DMS79 treated with DMSO at 0.1 percent for 48 hours (cell line): ENCODE measurements at places on chromosomes 4 and X.

DNA sequence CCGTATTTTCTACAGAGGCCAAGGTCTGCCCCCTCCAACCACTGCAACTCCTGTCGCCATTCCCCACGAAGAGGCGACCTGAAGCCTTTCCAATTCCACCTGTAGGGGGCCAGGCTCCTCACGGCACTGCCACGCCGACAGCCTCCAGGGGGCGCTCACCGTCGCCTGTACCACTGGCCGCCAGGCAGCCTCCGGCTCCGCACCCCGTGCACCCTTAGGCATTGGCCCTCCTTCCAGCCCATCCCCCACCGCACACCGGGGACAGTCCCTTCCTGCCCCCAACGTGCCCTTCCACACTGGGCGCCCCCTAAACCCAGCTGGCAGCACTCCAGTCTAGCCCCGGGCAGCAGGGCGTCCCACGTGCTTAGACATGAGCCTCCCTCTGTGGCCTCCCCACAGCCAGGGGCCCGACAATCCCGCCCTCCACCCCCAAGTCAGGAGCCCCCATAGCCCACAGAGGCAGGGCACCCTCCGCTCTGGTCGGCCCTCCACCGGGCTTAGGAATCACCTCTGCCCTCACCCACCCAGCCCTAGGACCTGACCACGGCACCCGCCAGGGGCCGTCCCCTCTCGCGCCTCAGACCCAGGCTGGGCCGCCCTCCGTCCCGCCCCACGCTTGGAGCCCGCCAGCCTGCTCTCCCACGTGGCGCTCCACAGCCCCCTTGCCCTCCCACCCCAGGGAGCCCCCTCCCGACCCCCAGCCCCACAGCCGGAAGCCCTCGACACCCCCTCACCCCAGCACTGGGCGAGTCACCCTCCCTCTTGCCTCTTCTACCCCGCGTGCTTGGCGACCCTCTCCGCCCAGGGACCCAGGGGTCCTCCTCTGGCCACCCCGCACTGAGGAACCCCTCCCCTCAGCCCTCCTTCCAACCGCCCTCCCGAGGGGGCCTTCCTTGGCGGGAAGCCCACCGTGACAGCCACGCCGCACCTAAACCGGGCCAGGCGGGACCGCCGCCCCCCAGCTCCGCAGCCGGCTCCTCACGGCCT, 711 bp downstream of the PNMA6E start:
- DNase-seq, result no peak

- no peak for DNase-seq
These were observed 516.8 kb upstream of the ADGRL3 start for GRCh38 chr4:60683357-60683756.

GRCh38 chr4:183906739-183907651, 1.9 kb downstream of the STOX2 start:
- no peak for DNase-seq

GRCh38 chr4:120724656-120725055, 197.9 kb downstream of the PRDM5 start:
- no peak for DNase-seq

DNA sequence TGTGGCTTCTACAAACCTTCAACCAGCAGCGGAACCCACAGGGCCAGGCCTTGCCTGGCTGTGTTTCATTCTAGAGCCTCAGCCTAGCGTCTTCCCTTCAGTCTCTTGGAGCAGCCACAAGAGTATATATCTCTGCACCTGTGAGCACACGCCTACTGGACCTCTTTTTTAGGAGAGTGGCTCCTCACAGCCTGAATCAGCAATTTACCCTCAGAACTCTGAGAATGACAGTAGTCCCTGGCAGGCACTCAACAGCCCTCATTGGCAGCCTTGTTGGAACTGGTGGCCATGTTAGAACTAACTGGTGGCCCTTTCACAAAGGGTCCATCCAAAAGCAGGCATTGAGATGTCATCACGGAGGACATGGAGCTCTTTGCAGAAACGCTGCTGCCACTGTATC, 138.9 kb downstream of the BCOR start:
- DNase-seq, result no peak

GRCh38 chrX:10176121-10177003, 19.6 kb downstream of the CLCN4 start:
- no peak for DNase-seq

DNA sequence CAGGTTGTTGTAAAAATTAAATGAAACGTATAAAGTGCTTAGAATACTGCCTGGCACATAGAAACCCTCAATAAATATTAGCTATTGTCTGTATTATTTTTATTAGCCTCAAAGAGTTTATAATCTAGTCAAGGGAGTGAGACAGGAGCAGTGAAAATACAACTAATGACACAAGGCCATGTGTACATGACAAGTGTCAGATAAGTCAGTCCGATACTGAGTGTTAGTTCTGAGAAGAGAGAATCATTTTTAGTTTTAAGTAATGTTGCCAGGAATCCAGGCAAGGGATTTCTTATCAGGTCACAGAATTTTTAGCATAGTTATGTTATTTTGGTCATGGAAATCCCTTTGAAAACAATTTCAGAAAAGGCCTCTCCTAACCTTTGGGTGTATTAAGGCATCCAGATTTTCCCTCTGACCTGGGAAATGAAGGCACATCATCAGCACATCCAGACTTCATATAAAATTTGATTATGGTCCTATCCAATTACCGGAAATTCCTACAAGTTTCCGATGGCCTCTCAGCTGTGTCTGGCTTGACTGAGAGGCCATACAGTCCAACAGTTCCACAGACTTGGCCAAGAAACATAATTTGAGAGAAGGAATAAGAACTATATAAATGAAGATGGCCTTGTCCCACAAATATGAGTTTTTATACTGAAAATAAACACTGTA, 35.7 kb downstream of the PPARGC1A start:
- no peak for DNase-seq

GRCh38 chr4:7087036-7087435, 19.2 kb upstream of the GRPEL1 start:
- DNase-seq, result no peak

GRCh38 chrX:139192386-139192961, 338.1 kb upstream of the F9 start:
- no peak for DNase-seq

GRCh38 chrX:23317799-23318724, 16.6 kb upstream of the PTCHD1 start:
- no peak for DNase-seq

DNA sequence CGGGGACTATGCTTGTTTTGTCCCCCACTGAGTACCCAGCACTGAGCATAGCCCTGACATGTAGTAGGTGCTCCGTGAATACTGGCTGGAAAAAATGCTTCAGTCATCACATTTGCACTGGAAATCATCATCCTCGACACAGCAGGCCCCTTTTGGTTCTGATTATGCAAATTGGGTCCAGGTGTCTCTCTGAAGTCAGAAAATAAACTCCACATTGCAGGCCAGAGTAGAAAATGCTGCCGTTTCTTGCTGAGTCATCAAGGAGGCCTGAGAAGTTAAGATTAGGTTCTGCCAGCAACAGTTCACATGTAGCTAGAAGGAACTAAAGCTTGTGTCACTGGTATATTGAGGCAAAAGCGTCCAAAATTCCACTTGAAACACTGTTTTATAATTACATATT, 15.0 kb upstream of the STK32B start:
- DNase-seq, result no peak

GRCh38 chr4:188329521-188329920, 190.3 kb downstream of the TRIML1 start:
- no peak for DNase-seq

DNA sequence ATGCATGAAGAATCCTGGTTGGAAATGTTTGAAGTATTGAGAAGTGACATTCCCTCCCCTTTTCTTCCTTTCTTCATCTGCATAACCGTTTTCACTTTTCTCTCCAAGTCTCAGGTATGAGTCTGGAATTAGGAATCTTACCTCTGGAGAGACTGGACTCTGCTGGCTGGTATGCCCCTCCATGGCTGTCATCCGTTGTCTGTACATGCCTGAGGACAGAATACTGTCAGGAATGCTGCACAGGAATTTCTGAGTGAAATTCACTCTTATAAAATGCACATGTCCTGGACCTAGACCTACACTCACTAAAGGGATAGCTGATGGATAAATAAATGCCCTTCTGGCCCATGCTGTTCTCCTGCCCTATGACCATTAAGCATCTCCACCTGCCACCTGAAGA, 179.5 kb downstream of the MSN start:
- no peak for DNase-seq

- no peak for DNase-seq
These were observed 135.1 kb upstream of the MSX1 start for GRCh38 chr4:4724321-4724720.

- DNase-seq, result no peak
These were observed 105.7 kb downstream of the FRAS1 start for GRCh38 chr4:78162821-78163220.

GRCh38 chr4:173288296-173288695, 45.9 kb downstream of the HMGB2 start:
- no peak for DNase-seq

DNA sequence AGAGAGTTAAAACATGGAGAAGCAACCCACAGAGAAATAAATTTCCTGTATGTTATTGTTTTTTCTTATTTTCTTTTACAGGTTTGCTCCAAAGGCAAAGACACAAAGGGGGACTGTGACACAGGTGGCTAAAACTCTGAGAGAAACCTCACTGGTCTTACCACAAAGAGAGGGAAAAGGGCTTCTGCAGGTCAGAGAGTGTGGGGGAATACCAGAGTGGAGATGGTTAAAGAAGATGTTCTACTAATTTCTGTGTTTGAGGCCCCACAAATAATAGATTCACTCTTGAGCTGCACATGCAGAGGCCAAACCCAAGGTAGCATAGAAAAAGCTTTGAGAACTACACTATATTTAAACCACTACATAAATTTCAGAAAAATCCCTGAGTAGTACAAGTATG, 151.3 kb downstream of the GABRA3 start:
- DNase-seq, result no peak

DNA sequence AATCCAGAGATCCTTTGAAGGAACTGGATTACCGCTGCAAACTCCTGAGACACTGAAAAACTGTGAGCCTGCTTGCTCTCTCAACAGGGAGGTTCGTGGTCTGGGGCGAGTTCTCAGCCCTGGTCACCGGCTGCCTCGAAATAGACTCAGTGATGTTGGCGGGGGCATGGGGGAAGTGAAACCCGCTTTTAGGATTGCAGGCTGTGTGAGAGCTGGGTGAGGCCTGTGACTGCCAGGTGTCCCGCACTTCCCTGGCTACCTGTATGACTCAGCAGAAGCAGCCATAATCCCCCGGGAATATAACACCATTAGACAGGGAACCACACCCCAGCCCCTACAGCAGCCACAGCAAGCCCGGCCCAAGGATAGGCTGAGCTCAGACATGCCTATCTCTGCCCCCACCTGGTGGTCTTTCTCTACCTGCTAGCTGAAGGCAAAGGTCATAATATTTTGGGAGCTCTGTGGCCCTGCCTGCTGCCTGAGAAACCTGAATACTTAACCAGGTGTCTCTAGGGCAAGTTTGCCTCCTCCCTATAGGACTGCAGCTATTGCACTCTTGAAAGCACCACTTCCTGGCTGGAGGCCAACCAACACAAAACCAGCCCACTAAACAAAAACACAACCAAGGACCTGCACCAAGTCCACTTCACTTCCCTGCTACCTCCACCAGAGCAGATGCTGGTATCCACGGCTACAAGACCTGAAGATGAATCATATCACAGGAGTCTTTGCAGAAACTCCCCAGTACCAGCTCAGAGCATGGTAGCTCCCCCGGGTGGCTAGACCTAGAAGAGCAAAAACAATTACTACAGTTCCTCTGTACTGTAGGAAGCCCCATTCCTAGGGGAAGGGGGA, 202.0 kb downstream of the RRAGB start:
- peak; percentile 10 for DNase-seq

DNA sequence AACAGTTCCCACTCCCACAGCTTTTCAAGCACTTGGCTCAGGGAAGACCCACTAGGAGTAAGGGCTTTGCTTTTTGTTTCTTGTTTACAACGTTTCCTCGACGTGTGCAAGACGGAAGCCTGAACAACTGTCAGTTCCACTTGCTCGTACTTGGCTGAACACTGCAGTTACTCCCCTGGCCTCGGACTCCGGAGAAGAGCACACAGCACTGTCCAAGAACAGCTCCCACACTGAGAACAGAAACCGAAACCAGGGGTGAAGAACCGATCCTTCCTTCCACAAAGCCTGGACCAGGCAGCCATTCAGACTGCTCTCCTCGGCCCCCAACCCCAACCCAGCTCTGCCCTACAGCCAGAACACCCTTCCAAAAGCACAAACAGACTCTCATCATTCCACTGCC, 25.5 kb downstream of the IRF2 start:
- DNase-seq, result peak; percentile 24

DNA sequence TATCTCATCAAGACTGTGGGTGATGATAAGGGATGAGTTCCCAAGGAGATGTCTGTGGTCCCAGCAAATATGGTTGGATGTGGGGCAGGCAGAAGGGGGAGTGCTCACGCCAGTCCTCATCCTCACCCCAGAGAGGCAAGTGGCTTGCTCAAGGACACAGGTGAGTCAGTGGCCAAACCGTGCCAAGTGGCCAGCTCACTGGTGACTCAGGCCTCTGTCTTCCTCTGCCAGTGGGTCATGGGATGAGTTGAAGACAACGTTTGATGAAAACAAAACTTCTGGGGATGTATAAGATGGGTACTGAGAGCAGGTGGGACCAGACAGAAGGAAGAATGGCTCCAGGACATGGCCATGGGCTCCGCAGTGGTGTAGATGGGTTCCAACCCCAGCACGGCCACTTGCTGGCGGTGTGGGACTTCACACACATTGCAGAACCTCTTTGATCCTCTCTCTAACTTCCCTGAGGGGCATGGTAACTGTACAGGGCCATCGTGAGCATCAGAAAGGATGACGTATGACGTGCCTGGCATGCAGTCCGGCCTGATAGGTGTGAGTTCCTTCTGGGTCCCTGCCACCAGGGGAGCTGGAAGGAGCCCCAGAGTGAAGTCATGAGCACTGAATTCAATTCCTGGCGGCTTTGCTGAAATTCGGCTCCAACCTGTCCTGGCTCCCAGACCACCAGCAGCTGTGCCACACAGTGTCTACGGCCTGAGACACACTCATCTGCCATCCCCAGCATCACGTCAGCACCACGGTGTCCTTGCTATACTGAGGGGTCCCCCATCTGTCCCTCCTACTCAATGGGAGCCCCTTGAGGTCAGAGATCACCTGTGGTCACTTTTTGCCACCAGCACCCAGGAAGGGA, 41.3 kb upstream of the GPR78 start:
- DNase-seq, result no peak

DNA sequence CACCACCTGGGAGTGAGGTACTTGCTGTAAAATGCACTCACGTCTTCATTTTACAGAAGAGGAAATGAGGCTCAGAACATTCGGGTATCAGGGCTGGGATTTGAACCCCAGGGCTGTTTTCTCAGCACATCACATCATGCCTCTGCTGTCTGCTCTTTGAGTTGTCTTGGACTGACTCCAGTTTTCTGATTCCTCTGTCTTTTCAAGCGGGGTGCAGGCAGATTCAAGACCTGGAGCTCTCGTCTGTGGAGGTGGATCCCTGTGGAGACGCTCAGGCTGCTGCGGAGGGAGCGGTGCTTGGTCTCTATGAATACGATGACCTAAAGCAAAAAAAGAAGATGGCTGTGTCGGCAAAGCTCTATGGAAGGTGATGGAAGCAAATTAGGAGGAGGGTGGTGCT, 6.3 kb downstream of the LAP3 start:
- DNase-seq, result no peak
